Occipital lobe (tissue), 3 donors: ENCODE measurements at places on chromosomes 11 and 22. TPM values are rescaled to one million over a fixed set of nuclear protein-coding genes. Genes with fewer than 3 reads are reported as not detected.
A peak's percentile ranks its signal among the peaks of the same experiment; 100 is the strongest.

The POTEH gene
- not detected for total RNA-seq

The CSF2RB gene
- total RNA-seq = 0.62 TPM

The LGALS12 gene
- total RNA-seq = not detected

The SLC22A8 gene
- total RNA-seq = 1.2 TPM

The PRR5L gene
- 3.1 TPM for total RNA-seq

The NTM gene
- 158 TPM for total RNA-seq

The OR52E8 gene
- not detected for total RNA-seq

The TNNT3 gene
- total RNA-seq = 2.0 TPM

The PANX3 gene
- not detected for total RNA-seq

The FOSL1 gene
- total RNA-seq = not detected

The CLDN5 gene
- 83.8 TPM for total RNA-seq

- DNase-seq = no peak
Measured at GRCh38 chr11:120261931-120262330, 22.0 kb downstream of the POU2F3 start.

GRCh38 chr11:35815556-35816315 is 128.1 kb upstream of the LDLRAD3 start:
- DNase-seq = no peak

DNA sequence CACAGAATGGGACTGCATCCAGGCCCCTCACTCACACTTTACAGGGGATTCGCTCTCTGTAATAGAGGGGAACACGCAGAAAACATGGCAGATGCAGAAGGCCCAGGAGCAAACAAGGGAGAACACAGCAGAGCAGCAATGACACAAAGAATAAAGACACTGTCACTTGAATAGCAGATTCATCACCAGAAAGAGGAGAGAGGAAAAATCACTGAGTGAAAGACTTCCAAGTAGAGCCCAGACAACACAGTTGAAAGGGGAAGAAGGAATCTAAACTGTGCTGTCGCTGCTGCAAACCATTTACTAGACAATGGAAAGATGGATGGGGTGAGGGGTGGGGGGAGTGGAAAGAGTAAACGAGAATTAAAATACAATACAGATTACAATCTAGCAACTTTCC is 28.8 kb upstream of the RAPSN start:
- no peak for DNase-seq

GRCh38 chr22:25120761-25121212 is 78.9 kb upstream of the CRYBB3 start:
- DNase-seq = no peak

DNA sequence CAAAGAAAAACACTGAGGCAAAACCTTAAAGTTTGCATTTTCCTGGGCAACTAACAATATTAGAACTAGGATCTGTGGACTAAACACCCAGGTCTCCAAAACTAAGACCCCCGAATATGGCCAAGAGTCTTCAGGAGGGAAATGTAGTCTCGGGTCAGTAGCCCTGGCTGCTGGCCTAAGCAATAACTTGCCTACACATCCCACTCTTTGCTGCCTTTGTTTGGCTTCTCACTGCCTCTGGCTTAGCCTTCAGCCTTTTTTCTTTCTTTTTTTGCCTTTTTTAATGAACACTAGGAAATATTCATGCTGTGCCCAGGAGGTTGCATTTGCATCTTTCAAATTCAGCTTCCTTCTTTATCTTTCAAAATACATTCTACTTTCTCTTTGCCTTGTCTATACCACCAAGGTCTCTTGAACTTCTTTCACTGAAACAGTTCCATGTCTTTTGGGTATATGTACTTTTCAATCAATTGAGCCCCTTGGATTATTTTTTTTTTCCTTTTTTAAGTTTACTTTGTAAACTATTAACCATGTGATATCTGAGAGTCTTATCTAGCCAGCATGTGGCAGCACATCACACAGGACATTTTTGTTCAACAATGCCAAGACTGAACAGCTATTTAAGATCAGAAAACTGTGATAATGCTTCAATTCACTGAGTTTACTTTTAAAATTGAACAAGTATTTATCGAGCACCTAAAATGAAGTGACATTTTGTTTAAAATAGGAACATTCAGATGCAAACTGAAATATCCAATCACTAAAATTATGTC is 165.0 kb upstream of the TRPC6 start:
- DNase-seq = no peak

DNA sequence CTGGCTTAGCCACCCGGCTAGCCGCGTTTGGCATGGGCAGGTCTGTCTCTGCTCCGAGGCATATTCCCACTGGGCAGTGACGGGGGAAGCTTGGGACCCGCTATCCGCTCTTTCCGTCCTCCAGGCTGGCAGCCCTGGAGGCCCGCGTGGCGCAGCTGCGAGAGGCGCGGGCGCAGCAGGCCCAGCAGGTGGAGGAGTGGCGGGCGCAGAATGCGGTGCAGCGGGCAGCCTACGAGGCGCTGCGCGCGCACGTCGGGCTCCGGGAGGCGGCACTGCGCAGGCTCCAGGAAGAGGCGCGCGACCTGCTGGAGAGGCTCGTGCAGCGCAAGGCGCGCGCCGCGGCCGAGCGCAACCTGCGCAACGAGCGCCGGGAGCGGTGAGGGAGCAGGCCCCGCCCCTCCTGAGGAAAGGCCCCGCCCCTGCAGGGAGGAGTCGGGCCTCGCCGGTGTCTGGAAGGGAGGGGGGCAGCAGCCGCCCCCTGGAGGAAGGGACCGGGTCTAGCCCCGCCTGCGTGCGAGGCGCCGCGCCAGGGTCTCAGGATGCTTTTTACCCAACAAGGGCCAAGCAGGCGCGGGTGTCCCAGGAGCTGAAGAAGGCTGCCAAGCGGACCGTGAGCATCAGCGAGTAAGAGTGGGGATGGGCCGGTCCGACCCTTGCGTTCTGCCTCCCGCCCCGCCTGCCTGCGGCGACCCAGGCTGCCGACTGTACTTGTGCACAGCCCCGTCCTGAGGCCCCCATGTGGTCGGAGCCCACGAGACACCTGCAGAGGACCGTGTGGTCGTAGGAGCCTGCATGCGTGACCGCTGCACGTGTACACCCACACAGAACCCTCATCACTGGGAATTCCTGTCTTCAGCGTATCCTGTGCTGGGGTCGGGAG is 7.9 kb downstream of the ATG16L2 start:
- DNase-seq = peak; percentile 87

DNA sequence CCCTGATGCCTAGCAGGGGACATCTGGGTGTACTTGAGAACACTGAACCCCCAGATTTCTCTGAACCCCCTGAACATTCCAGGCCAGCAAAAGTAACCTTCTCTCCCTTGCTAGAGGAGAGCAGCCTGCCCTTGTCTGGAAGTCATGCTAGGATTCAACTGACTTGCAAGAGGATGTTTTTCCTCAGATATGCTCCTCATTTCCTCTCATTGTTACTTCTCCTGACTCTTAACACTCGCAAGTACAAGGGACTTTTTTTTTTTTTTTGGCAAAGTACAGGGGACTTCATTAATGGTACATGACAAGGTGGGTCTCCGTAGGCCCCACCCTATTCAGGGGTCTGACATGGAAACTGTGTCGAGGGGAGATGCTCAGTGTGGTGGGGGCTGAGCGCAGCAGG is 6.3 kb upstream of the MCHR1 start:
- no peak for DNase-seq

DNA sequence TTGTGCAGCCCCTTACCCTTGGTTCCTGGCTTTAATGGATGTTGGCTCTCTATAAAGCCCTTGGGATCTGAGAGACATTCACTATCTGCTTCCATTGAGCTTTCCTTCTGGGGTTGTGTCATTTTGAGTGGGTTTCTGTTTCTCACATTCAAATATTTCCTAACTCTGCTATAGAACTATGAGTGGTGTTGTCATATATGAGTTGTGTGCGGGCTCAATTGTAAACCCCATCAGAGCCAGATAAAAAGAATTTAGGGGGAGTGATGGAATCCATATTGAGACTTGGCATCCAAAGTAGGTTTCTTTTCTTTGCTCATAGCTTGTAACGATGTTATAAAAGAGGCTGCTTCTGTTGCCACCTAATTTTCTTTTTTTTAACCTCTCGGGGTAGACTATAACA is 41.8 kb upstream of the SPON1 start:
- no peak for DNase-seq

DNA sequence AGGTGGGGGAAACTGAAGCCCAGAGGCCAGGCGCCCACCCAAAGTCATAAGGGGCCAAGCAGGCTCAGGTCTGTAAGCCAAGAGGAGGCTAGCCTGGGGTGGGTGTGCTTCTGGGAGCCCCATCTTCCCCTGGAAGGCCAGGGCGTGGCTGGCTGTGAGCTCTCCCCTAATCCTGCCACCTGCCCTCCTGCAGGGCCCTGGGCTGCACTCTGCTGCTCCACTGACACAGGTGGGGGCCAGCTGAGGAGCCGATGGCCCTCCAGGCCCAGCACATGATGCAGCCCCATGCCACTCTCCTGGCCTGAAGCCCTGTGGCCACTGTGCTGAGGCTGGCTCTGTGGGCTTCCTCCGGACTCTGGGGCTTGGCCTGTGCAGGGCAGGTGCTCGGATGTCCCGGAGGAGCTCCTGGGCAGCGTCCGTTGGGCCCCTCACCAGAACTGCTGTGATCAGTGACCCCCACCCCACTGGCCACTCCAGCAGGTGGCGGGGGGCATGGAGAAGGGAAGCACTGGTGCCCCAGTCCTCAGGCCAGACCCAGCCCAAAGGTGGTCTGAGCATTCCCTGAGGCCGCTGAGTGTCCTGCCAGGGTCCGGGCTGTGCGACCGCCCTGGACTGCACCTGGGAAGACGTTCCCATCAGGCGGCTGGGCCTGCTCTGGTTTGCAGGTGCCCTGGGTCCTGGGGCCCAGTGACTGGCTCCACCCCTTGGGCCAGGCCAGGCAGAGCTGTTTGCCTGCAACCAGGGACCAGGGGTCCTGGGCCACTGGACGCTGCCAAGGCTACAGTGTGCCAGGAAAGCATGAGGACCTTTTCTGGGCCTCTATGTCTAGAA is 8.5 kb downstream of the PIM3 start:
- no peak for DNase-seq

- DNase-seq = no peak
Measured at GRCh38 chr22:44401783-44402110, 89.0 kb upstream of the SHISAL1 start.

- DNase-seq = no peak
Measured at GRCh38 chr22:37822079-37822833, 926 bp upstream of the GALR3 start.

GRCh38 chr22:26781062-26781461 is 123.7 kb downstream of the MIAT start:
- no peak for DNase-seq

GRCh38 chr11:10573028-10573427 is 4.6 kb upstream of the LYVE1 start:
- DNase-seq = no peak

DNA sequence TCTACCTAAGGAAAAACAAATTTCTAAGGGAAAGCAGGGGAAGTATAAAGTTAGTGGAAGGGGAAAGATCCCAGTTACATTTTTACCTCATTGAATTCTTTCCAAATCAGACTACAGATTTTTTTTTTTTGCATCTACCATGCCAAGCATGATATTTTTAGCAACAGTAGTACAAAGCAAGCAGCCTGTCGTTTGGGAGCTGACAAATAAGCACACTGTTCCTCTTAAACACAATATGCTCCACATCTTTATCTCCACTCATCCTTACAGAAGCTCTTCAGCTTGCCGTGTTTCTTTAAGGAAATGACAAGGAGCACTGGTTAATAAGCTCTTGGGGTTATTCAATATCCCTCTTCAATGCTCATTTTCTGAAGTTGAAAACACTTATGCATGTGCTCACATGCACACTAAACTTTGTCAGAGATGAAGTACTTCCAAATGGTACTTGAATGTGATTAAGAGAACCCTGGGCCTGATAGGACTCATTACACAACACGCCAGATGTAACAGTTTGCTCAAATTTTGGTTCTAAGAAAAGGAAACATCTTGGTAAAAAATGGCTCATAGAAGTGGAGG is 53.8 kb downstream of the PAX6 start:
- no peak for DNase-seq

- DNase-seq = no peak
Measured at GRCh38 chr22:39369186-39369585, 19.4 kb downstream of the SYNGR1 start.

DNA sequence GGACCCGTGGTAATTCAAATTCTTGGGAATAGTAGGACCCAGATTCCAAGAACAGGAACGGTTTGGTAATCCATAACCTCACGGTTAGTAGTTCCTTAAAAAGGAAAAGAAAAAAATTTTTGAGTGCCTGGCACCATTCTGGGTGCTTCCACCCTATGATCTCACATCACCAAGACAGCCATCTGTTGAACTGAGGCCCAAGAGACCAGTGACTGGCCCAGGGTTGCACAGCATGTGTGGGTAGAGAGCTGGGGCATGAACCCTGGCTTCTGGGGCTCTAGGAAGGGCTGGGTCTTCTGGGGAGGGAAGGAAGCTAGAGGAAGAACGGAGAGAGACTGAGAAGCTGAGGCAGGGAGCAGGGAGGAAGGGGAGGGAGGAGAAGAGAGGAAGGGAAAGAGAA is 4.7 kb upstream of the SPI1 start:
- DNase-seq = no peak

- no peak for DNase-seq
Measured at GRCh38 chr11:41206388-41206787, 253.1 kb downstream of the LRRC4C start.

- DNase-seq = no peak
Measured at GRCh38 chr11:78397398-78397797, 20.2 kb downstream of the GAB2 start.

DNA sequence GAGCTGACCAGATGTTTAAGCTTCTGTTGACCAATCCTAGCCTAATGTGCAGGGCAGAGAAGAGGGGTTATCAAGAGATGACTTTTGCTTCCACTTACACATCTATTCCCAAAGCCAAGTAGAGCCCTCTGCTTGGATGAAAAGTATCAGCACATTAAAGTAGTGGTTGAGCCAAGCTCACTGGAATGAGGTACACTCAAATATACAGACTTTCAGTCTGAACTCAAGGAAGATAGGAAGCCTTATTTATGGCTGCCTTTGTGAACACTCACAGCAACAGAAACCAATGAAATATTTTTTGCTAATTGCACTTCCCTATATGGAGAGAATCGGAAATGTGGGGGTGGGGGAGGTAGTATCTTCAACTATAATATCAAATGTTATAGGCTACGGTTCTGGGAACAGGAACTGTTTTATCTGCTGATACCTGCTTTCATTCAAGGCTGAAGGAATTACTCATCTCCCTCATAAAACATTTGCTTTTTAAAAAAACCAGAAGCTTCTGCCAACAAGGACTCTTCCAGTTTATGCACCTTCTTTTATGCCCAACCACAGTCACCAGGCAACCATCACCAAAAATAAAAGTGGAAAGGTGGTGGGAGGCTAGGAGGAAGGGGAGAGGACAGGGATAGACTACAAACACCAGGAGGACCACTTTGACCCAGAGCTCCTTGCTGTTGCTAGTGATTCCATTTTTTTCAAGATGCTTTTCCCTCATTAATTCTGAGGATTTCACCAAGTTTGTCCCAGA is 91.2 kb downstream of the CLPB start:
- no peak for DNase-seq

- peak; percentile 48 for DNase-seq
Measured at GRCh38 chr11:72752088-72752914, at the start of gene ARAP1. Gene ARAP1 (minus strand): TSS chr11:72752408. CDS start chr11:72727128, 25,280 bp downstream.

DNA sequence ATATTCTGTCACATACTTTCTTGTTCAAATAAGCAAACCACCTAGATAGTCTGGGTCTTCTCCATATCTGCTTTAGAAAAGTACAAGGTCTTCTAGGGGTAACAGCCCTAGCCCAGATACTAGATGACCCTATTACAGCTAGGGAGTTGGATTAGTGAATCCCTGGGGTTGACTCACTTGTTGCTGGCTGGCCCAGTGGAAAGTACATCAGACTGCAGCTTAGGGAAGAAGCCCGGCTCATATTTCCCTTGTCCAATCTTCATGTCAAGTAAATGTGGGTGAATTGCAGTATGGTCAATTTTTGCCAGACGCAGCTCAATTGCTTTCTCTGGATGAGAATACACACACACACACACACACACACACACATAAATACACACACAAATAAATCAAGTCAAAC is 79.1 kb upstream of the SCUBE2 start:
- no peak for DNase-seq

GRCh38 chr22:35605851-35606481 is 11.2 kb downstream of the MB start:
- no peak for DNase-seq
